ENCODE measurements at places on chromosomes 11 and 22.

GRCh38 chr11:112599856-112600533, 339.3 kb upstream of the PLET1 start:
- DNase-seq, result no peak

DNA sequence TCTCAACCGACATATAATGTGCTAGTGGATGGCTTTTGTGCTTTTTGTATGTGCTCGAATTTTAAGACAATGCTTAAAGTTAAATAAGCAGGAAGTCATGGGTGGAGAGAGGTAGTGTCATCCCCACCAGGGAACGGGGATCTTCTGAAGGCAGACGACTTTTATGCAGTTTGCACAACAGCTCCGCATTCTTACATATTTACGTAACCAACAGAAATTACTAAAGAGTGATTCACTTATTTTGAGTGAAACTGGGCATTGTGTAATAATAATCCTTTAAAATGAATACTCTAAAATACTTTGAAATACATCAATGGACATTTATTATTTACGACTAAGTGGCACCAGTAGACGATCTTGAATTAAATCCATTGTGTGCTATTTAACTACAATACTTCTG, 305.1 kb downstream of the CNTN5 start:
- no peak for DNase-seq

GRCh38 chr11:69201764-69202370, 46.1 kb downstream of the SMIM38 start:
- no peak for DNase-seq

DNA sequence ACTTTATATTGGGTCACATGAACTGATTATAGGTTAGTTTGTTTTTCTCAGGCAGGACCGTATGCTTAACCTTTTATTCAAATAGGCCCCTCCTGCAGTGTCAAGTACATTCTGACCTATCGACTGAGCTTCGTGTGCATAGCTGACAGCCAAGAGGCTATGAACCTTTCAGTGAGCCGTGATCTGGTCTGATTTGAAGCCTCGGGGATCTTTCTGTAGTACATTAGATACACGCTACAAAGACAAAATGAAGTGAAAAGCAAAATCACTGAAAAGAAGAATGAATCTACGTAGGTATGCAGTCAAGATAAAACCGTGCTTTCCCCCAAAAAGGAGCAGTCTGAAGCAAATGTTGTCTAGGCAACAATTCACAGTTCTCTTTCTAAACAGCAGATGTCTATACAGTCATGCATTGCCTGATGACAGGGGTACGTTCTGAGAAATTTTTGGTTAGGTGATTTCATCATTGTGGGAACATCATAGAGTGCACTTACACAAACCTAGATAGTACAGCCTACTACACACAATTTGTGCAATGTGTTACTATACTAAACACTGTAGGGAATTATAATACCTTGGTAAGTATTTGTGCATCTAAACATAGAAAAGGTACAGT, 18.1 kb downstream of the JHY start:
- no peak for DNase-seq

- no peak for DNase-seq
These were observed 3.2 kb downstream of the RASSF7 start for GRCh38 chr11:563812-564578.

- DNase-seq, result no peak
These were observed 195 bp upstream of the CREB3L1 start for GRCh38 chr11:46277313-46277621.

- DNase-seq, result peak; percentile 43
These were observed 66.3 kb upstream of the PRDM11 start for GRCh38 chr11:45079943-45080719.

- DNase-seq, result no peak
These were observed 71.4 kb downstream of the PIWIL3 start for GRCh38 chr22:24703101-24703500.

GRCh38 chr11:34915136-34916014, 804 bp downstream of the APIP start:
- DNase-seq, result no peak

- no peak for DNase-seq
These were observed 12.4 kb upstream of the MAPK11 start for GRCh38 chr22:50282361-50283155.

- DNase-seq, result no peak
These were observed 83.6 kb downstream of the KCNJ1 start for GRCh38 chr11:128783513-128783912.

- no peak for DNase-seq
These were observed 536.0 kb downstream of the TMEM135 start for GRCh38 chr11:87573708-87574107.

DNA sequence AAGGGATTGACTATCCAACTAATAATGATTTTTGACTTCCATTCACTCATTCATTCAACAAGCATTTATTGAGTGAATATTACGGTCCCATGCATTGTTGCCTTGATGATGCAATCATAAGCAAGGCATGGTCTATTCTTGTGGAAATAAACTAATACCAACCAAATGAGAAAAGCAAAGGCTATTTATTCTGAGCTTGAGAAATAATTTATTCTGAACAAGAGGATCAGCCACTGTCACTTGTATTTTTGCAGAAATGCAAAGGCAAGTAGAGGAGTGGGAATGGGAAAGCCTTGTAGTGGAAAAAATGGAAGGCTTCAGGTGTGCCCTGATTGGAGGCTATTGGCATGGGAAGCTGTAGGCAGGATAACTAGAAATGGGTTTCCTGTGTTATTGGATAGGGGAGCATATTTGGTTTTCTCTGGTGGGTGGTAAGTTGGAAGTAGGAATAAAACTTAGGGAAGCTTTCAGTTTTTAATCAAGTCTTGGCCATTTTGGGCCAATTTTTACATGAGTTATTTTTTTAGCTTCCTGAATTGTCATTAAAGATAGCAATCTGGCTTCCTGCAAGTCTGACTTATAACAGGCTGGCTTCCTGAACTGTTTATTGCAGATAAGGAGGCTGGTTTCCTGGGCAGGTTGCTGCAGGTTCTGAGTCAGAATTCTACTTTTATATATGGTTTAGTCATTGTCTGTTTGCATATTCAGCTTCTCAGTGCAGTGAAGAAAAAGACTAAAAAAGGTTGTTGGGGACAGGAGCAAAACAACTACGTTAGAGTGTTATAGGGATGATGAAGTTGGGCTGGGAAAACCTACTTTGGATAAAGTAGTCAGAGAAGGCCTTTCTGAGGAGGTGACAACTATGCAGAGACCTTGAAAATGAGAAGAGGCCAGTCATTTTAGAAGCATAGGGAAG, 106.7 kb downstream of the APIP start:
- no peak for DNase-seq

- no peak for DNase-seq
These were observed 3.1 kb downstream of the DDX17 start for GRCh38 chr22:38503021-38503420.

- no peak for DNase-seq
These were observed 1.4 kb downstream of the BAD start for GRCh38 chr11:64283092-64283491.

GRCh38 chr22:19565382-19566278, 41.4 kb upstream of the CLDN5 start:
- no peak for DNase-seq

DNA sequence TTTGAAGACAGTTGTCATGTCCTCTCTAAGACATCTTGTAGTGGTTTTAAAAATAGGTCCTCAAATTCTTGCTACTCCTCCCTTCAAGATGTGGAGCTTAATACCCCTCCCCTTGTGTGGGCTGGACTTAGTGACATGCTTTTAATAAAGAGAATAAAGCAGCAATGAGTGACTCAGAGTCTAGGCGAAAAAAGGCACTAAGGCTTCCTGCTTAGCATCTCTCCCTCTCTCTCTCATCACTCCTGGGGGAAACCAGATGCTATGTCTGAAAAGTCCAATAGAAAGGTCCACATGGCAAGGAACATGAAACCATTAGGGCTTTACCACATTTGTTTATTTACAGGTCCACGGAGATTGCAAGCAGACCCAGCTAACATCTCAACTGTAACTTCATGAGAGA, 11.7 kb downstream of the SERGEF start:
- no peak for DNase-seq

DNA sequence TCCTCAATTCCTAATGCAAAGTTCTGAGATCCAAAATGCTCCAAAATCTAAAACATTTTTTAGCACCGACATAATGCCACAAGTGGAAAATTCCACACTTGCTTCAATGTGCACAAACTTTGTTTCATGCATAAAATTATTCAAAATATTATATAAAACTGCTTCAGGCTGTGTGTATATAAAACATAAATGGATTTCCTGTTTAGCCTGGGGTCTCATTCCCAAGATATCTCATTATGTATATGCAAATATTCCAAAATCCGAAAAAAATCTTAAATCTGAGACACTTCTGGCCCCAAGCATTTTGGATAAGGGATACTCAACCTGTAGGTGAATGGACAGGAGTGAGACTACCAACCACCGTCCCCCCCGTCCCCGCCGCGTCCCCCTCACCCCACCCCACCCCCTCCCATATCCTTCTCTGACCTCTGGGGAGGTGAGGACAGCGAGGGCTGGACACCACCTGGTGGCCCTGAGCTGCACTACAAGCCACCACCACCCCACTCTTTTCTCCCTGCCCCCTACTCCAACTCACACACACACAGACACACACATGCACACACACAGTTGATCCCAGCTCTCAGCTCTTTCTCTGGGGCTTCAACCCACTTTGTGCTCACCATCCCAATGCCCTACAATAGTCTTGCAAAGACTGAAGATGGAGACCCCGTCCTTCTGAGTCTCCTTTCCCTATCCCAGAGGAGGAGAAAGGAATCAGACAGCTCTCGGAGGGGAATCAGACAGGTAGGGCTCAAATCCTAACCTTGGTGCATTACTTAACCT, 101.0 kb downstream of the PDE2A start:
- DNase-seq, result no peak

- no peak for DNase-seq
These were observed 21.4 kb downstream of the POU2F3 start for GRCh38 chr11:120261321-120261720.

DNA sequence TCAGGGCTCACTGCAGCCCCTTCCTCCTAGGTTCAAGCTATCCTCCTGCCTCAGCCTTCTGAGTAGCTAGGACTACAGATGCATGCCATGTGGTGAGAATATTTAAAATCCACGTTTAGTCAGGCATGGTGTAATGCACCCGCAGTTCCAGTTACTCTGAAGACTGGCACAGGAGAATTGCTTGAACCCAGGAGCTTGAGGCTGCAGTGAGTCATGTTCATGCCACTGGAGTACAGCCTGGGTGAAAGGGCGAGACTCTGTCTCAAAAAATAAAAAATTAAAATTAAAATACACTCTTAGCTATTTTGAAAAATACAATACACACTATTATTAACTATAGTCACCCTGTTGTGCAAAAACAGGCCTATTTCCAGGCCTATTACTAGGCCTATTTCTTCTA, 38.4 kb downstream of the NOX4 start:
- no peak for DNase-seq

- no peak for DNase-seq
These were observed 34.0 kb downstream of the IRAG1 start for GRCh38 chr11:10659339-10660216.

- no peak for DNase-seq
These were observed 766.2 kb upstream of the LRRC4C start for GRCh38 chr11:42225664-42226063.

- no peak for DNase-seq
These were observed 114.9 kb downstream of the C11orf91 start for GRCh38 chr11:33585586-33586209.
